ENCODE measurements at places on chromosomes 4 and X. TPM values are rescaled to one million over a fixed set of nuclear protein-coding genes. Genes with fewer than 3 reads are reported as not detected.

DNA sequence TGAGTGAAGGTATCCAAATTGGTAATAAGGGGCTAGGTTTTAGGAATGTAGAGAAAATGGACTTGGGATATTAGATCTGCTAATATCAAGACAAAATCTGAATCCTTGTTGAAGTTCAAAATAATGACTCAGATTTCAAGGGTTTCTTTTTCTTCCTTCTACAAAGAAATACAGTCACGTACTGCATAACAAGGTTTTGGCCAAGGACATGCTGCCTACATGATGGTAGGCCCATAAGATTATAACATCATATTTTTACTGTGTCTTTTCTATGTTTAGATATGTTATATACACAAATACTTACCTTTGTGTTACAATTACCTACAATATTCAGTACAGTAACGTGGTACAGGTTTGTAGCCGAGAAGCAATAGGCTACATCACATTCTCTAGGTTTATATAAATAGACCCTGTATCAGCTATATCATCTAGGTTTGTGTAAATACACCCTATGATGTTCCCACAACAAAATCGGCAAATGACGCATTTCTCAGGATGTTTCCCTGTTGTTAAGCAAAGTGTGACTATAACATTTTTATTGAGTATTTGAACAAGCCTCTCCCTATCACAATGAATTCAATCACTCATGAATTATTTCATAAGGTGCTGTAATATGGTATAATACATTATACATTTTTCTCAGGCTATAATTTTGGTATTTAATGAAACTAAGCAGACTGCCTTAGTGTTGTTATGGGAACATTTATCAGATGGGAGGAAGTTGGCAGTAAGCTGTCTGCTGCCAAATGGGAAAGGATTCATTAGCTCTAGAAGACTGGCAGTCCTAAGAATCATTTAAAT lies 186.3 kb downstream of the PPP3CA start:
- DNase-seq = no peak

GRCh38 chr4:88696630-88697029 lies 999 bp downstream of the NAP1L5 start:
- no peak for DNase-seq

- no peak for DNase-seq
Observed at GRCh38 chr4:139266208-139266582, 13.8 kb downstream of the MGARP start.

- DNase-seq = peak; percentile 1
Observed at GRCh38 chr4:88230969-88231771, 53.2 kb downstream of the PPM1K start.

DNA sequence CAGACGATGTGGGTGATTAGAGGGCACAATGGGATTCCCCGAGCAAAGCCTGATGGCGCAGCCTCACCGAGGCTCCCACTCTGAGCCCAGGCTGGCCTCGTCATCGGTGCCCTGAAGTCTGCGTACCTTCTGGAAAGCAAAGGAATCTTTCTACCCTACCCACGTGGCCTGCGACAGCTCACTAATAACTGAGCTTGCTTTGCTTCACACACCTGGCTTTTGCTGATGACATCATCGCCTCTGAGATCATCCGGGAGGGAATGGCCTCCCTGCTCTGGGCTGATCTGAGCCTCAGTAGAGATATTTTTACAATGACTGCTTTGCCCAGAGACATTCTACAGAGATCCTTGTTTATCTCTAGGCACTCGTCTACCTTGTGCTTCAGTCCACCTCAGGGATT lies 45.4 kb upstream of the PDLIM3 start:
- DNase-seq = no peak

- peak; percentile 23 for DNase-seq
Observed at GRCh38 chr4:56240554-56241174, 146.6 kb downstream of the AASDH start.

DNA sequence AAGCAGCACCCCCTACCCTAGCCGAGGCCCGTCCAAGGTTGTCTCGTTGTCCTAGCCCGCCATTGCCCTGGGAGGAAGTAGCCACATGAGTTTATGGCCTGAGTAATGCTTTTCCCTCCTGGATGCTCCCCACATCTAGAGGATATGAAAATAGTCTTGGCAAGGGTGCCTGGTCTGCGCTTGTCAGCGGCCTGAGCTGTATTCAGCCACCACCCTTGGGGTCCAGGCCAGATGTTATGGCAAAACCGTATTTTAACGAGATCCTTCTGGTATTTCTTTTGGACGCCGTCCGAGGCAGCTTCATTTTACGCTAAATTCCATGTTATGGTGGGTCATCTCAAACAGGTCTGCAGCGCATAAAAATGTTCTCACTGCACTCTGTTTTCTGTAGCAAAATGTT lies 89.3 kb downstream of the GPR143 start:
- DNase-seq = no peak

DNA sequence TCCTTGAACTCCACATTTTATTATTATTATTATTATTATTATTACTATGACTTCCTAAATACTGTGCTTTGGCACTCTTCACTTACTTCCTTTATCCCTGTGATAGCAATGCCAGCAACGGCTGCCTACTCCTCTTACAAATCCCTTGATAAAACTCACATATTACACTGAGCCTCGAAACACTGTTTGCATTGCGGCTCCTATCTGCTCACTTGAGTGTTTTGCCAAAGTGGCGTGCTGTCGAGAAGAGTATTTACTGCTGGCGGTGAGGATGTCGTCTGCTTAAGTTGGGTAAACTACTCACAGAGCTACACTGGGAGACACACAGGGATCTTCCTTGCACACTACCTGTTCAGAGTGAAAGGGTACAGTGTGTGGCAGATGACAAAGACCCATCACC lies 143.4 kb upstream of the VCX3A start:
- no peak for DNase-seq

DNA sequence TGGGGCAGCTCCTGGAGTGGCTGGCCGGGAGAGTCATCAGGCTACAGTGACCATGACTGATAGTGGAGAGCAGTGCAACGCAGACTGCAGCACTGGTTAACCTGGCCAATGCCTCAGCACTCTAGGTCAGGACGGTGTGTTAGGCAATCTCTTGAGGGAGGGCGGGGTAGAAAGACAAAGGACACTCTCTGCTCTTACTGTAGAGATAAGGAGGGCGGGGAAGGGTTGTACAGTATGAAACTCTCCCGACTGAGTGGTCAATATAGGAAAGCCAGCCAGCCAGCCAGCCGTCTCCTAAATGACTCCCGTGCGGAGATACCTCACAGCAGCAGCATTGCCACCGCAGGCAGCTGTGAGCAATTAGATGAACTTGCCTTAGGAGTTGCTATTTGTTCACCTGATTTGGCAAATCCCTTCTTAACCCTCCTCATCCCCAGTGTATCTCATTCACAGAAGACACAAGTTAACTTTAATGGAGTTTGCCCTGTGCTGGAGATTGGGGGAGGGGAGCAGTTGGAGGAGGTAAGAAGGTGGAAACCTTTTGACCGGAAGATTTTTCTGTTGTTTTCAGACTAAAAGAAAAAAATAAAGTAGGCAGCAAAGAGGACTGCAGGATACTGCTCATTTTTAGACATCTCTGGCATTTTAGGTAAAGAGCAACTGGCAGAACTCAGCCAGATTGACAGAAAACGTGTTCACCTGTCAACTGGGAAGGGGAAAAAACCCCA lies 330.5 kb downstream of the HNRNPD start:
- DNase-seq = peak; percentile 91

DNA sequence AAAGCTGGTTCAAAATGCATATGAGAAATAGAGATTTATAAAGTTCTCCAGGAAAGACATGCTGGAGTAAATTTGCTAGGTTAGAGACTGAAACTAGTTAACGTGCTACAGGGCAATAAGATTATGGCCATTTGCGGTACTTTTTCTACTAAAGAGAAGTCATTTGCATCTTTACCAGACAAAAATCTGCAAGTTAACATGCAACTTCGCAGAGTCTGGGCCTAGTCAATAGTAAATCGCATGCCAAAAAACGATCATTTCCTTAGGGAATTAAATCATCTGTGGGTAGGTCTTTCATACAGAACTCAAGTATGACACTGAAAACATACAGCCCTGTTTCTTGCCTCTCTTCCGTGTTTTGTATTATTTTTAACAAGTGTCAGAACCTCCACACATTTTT lies 32.8 kb upstream of the REST start:
- DNase-seq = no peak

DNA sequence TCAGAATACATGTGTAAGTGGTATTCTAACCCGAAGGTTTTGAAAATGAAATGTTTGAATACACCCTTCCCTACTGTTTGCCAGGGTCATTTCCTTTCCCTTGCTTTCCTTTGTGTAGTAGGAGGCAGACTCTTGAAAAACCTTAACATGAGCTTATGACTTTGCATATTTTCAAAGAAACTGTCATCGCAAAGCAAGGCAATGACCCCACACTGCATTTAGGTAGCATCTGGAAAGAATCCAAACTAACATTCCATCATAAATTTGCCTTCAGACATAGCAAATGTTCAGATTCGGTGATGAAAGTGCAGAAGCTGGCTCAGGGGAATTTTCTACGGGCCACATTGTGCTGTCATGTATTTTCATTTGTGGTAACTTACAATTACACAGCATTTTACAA lies 32.3 kb downstream of the SH2D1A start:
- no peak for DNase-seq

DNA sequence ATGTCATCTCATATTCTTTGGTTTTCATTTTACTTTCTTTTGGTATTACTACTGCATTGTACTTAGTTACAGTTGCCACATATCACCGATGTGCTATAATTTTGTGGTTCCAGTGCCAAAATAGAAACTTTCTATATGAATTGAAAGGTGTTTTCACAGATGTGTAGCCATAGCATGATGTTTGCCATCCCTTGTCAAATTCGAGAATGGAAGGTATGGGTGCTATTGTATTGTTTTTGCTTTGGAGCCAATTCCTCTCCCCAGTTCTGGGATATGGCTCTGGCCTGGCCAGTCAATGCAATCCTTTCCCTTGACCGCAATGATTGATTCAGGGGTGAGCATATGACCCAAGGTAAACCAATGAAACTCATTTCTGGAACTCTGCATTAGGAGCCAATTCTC lies 86.2 kb upstream of the RPS6KA3 start:
- DNase-seq = no peak

- DNase-seq = no peak
Observed at GRCh38 chr4:168549143-168549542, 52.3 kb downstream of the PALLD start.

GRCh38 chrX:45956191-45956870 lies 588.9 kb downstream of the ZNF674 start:
- DNase-seq = peak; percentile 1

DNA sequence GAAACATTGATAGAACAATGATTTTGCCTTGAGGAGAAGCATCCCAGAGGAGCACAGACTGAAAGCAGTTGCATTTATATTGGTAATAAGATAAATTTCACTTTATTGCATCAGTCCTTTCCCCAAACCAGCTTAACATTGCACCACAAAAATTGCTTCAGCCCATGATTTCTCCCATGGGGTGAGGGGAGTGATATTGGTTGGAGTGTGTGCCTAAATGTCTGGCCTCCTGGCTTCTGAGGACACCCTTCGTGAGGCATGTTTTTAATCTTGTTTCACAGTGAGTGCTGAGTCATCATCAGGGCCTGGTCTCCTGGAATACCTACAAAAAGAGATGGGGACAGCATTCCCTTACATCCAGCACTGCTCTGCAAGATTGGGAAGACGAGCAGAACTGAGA lies 487.9 kb downstream of the C4orf33 start:
- no peak for DNase-seq

DNA sequence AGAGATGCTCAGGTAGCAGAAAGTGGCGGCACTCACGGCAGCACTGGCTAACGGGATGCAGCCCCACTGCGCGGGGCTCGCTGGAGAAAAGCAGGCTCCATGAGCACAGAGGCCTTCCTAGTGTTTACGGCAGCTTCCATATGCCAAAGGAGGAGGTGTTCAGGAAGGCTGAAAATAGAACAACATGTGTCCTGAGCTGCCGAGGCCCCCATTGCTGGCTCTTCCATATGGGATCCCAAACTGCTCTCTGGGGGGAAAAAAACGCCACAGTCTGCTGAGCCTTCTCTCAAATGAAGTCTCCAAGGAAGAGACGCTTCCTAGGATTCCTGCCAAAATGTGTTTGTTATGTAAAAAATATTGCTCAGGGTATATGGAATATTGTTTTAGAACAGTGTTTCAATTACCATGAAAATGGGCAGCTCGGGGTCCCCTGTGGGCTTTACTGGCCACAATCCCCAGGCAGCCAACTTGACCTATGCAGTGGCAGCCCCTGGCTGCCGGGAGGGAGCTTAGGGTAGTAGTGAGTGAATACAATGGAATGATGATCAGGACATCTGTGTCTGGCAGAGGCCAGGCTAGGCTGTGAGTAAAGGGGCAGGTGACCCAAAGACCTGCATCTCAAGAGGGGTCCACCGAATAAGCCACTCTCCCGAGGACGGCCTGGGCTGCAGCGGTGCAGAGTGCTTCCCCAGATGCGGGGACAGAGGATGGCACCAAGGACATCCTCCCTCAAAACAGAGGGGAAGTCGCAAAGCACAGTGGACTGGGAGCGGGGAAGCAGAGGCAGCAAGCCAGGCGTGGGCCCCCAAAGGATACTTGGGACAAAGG lies 170.1 kb downstream of the AFAP1 start:
- DNase-seq = no peak

DNA sequence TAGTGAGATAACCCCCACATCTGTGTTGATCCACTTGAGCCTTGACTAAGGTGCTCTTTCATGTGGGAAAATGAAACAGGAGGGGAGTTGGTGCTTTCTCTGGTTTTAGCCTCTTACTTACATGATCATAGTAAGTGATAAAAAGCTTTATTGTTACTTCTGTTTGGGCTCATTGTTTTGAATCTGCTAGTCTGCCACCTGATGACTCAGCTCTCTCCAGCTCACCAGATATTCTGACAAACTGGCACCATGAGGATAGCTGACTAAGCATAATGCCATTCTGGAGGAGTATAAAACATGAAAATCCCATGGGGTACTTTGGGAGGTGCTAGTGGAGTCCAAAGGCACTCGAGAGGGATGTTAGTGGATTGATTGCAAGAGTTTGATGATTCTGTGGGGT lies 824.0 kb downstream of the RAPGEF2 start:
- no peak for DNase-seq

DNA sequence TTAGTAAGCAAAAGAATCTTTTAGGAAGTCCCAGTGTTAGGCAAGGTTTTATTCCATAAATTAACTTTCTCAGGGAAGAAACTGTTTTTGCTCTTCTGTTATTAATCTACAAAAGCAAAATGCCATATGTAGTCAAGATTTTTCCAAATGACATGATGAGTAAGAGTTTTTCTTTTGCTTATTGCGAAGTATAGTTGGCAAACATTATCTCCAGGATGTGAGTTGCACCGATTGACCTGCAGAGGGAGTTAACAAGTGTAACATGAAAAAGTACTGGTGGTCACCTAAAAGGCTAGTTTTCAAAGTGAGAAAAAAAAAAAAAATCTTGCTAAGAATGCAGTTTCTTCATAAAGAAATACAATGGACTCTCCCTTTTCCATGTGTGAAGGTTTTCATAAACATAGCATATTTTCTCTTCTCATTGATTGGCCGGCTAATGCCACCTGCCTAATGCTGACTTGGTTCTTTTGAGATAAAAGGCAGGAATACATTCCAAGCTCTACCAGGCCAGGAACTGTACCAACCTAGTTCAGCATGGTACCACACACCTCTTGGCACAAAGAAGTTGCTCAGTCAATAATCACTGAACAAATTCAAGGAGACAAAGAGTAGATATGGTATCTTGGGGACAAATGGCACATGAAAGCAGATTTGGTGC lies 100.2 kb downstream of the LNX1 start:
- DNase-seq = peak; percentile 16

The HSFX1 gene
- 3.1 TPM for polyA plus RNA-seq

The OTC gene
- polyA plus RNA-seq = 74.5 TPM

The AFM gene
- polyA plus RNA-seq = 10.4 TPM

The GSTCD gene
- 9.8 TPM for polyA plus RNA-seq

The PPP4R3C gene
- polyA plus RNA-seq = not detected

The SMIM10L2A gene
- 4.4 TPM for polyA plus RNA-seq

The ARMCX2 gene
- 39.7 TPM for polyA plus RNA-seq

The RNF212 gene
- 1.8 TPM for polyA plus RNA-seq

The H2BW2 gene
- polyA plus RNA-seq = not detected
